Activated T-helper 1 cell treated with anti-CD3 and anti-CD28 coated beads, Interleukin-2, amount 50 U/mL, for 16 hours (primary cell): ENCODE measurements at places on chromosomes 12 and 14.

DNA sequence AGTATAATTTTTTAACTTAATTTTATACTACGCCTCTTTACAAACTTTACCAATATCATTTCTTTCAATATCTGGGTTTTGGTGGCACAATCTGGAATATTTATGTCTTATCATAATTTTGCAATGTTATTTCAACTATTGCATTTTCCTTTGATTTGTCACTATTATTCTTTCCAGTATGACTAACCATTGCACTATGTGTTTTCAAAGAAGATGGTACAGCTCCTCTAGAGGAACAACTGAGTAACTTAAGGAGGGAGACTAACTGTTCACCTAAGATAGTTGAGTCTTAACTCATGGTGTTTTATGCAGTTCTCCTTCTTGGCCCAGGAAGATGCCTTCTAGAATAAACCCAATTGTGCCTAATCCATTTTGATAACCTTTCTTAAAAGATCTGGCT is 60.5 kb upstream of the KIF21A start:
- DNase-seq, result no peak

GRCh38 chr14:92616178-92616577 is 102.6 kb downstream of the RIN3 start:
- DNase-seq, result no peak

GRCh38 chr12:29255042-29255441 is 106.0 kb downstream of the FAR2 start:
- no peak for DNase-seq

GRCh38 chr12:128643155-128643554 is 180.6 kb downstream of the SLC15A4 start:
- DNase-seq, result no peak

DNA sequence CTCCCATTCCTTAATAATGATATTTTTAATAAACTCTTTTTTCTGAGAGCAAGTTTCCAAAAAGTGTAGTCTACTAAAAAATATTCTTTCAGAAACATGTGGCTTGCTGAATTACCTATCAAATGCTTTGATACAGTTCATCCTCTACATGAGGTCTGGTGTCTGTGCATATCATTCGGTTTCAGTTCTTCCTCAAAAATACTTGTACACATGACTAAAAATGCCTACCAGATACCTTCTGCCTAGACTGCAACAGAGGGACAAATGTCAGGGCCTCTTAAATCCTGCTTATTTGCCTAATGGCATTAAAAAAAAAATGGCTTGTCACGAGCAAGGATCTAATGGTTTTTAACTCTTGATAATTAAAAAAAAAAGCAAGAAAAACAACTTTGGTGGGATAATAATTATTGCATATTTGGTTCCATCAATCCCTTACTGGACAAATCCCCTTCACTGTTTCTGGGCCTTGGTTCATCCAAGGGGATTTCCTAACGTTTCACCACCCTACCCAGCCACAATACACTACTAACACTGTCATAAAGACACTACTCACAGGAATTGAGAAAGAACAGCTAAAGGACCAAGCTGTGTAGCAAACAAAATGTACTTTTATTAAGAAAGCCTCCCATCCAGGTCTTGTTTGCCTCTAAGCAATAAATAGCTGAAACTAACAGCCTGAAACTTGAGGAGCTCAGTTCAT is 45.7 kb downstream of the PARP11 start:
- DNase-seq, result no peak
